ENCODE measurements at places on chromosomes 4 and X.

DNA sequence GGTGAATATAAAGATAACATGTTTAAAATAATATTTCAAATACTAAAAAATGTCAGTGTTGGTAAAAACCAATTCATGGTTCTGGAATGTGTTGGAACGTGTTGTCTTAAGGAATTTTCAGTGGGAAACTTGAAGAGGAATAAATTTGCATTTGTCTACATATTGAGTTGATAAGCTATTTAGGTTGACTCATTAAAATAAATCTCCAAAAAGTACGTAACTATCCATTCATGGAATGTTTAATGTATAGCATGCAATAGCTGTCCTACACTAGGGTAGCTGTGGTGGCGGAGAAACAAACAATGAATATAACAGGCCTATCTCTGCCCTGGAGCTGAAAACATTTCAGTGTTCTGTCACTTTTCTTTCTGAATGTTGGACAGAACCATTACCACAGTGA is 20.3 kb downstream of the SHISA3 start:
- peak; percentile 18 for DNase-seq

GRCh38 chr4:98387345-98388026 is 126.3 kb downstream of the RAP1GDS1 start:
- no peak for DNase-seq

GRCh38 chr4:87109945-87110344 is 110.5 kb downstream of the KLHL8 start:
- DNase-seq, result no peak

DNA sequence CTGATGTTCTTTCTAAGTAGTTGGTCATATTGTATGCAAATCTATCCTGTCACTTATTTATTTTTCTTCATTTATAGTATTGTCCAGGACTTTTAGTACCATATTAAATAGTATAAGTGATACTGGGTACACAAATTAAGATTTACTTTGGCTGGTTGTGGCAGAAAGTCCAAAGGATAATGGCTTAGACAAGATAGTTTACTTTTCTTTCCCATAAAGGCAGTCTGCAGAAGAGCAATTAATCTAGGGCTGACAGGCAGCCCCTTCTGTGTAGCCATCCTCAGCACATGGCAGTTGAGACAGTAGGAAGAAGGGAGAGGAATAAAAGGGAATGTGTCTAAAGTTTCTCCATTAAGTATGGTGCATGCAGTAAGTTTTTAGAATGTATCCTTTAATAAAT is 6.4 kb downstream of the RBM10 start:
- DNase-seq, result no peak

DNA sequence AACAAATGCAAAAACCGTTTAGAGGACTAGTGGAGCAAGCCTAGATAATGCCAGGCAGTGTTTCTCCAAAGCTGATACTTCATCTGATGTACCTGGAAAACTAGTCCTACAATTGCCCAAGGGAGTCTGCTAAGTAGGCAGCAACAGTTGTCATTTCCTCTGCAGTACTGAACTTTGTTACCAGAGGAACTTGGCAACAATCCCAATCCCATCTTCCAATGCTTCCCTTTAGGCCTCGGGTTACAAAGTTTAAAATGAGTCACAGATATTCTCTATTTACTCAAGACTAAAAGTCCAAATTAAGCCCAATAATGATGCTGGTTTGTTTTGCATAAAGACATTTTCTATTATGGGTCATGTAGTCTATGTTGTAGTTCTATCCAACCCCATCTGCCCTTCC is 120.0 kb upstream of the GLRA2 start:
- peak; percentile 52 for DNase-seq

DNA sequence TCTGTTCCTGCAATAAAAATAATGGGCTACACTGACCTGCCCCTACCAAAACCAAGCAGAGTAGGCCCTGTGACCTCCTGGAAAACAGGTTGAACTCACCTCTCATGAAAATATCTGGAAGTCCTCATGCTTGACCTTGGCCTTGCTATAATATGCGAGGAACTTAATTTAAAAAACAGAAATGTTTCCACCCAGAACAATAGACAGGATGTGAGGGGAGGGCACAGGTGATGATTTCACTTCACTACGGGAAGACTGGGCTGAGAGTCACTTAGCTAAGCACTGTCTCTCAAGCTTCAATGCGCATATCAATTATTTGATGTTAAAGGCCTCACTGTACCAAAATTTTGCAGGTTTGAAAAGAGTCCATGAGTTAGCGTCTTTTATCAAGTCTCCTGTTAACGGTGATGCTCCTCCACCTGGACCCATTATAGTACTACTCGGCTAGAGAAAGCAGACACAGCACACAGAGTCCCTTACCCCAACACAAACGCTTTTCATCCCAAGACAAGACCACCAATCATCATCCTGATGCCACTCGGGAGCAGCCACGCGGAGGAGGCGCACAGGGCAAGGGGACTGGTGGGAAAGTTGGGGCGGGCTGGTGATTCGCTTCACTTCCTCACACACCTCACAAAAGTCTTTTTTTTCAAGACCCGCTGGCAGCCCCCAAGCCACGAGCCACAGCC is 25.9 kb downstream of the ZNF721 start:
- DNase-seq, result peak; percentile 1

- DNase-seq, result no peak
These were observed 1568.9 kb upstream of the PABPC4L start for GRCh38 chr4:135770505-135770904.

DNA sequence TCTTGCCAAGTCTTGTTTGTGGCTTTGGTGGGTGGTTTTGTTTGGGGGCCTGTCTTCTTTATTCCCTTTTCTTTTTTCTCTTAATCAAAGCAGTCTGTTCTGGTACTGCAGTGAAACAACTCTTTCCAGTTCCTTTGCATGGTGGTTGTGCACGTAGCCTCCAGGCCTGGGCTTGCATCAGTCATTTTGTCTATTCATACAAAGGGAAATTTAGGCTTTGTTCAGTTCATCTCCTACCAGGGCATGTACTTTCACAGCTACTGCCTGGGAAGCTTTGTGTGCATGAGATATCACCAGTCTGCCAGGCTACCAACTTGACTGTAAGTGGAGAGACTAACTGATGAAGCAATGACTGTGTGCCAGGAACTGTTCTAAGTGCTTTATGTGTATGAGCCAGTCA is 8.5 kb downstream of the TRIM2 start:
- no peak for DNase-seq

- no peak for DNase-seq
These were observed 460.1 kb downstream of the NAF1 start for GRCh38 chr4:162706632-162707031.

- DNase-seq, result no peak
These were observed 64.7 kb downstream of the ARHGEF9 start for GRCh38 chrX:63720293-63720692.

DNA sequence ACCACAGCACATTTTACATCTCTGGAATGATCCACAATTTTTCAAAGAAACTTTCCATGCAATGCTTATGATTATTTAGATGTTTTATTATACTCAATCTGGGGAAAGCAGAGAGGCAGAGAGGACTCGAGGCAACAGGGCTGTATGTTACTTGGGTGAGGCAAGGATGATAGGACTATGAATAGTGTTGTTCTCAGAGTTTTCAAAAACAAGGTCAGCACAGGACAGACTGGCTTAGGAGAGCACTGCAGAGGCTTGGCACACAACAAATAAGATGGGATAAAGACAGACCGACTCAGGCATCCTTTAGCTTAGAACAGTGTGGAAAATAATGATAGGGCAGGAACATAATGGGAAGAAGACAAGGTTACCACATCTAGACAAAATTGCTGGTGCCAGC is 65.4 kb downstream of the TMEM150C start:
- no peak for DNase-seq

DNA sequence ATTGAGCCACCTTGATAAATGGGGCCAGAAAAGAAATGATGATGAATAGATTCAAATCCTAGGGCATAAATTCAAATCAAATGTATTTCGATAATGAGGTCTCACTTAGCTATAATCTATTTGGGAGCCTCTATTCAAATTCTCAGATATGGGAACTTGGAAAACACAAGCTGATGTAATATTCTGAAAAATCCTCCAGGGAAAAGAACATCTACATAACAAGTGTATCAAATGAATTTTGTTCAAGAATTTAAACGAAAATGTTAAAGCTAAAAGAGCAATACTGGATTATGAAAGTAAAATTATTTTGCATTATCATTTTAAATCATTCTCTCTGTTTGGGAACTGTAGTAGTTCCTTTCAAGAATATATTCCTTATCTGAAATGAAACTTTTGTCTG is 38.9 kb upstream of the RAP1GDS1 start:
- DNase-seq, result no peak

GRCh38 chr4:41797260-41797659 is 48.7 kb upstream of the PHOX2B start:
- DNase-seq, result no peak

DNA sequence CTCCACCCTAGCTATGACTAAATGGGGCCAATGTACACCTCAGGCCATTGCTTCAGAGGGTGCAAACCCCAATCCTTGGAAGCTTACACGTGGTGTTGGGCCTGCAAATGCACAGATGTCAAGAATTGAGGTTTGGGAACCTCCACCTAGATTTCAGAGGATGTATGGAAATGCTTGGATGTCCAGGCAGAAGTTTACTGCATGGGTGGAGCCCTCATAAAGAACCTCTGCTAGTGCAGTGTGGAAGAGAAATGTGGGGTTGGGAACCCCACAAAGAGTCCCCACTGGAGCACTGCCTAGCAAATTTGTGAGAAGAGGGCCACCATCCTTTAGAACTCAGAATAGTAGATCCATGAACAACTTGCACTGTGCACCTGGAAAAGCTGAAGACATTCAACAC is 284.1 kb downstream of the ANTXR2 start:
- DNase-seq, result no peak

GRCh38 chr4:75497133-75497532 is 17.1 kb downstream of the RCHY1 start:
- DNase-seq, result no peak

GRCh38 chr4:159966746-159967145 is 863.9 kb downstream of the RAPGEF2 start:
- DNase-seq, result no peak

DNA sequence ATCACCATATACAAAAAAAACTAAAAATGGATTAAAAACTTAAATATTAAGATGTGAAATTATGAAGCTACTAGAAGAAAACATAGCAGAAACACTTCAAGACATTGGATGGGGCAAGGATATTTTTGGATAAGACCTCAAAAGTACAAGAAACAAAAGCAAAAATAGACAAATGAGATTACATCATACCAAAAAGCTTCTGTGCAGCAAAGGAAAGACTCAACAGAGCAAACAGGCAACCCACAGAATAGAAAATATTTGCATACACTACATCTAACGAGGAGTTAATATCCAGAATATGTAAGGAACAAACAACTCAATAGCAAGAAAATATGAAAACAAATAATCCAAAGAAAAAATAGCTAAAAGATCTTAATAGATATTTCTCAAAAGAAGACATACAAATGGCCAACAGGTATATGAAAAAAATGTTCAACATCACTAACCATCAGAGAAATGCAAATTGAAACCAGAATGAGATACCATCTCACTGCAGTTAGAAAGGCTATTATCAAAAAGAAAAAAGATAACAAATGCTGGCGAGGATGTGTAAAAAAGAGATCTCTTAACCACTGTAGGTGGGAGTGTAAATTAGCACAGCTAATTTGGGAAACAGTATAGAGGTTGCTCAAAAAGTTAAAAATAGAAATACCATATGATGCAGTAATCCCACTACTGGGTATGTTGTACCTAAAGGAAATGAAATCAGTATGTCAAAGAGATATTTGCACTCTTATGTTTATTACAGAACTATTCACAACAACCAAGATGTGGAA is 17.8 kb upstream of the LRCH2 start:
- no peak for DNase-seq

- peak; percentile 8 for DNase-seq
These were observed 115.3 kb upstream of the ARX start for GRCh38 chrX:25131055-25131454.

DNA sequence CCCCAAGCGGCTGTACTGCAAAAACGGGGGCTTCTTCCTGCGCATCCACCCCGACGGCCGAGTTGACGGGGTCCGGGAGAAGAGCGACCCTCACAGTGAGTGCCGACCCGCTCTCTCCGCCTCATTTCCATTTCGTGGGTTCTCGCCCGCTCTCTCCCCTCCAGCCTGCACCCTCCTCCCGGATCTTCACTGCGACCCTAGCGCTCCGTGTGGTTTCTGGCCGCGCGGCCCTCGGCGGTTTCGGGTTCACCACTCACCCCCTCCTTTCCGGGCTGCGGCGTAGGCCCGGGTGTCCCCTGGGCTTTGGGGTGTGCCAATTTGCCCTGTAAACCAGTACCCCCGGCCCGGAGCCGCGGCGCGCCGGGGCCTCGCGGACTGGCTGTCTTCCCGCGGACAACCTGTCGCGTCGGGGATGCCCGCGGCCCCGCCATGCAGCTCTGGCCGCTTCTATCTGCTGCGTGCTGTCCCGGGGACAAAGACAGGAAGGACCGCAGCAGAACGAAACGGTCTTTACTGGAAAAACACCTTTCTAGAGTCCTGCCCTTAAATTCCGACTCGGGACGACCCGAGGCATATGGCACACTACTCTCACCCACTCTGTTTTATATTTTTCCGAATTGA is 737 bp downstream of the FGF2 start:
- DNase-seq, result peak; percentile 56

- no peak for DNase-seq
These were observed 15.6 kb downstream of the NELFA start for GRCh38 chr4:1993169-1993516.

DNA sequence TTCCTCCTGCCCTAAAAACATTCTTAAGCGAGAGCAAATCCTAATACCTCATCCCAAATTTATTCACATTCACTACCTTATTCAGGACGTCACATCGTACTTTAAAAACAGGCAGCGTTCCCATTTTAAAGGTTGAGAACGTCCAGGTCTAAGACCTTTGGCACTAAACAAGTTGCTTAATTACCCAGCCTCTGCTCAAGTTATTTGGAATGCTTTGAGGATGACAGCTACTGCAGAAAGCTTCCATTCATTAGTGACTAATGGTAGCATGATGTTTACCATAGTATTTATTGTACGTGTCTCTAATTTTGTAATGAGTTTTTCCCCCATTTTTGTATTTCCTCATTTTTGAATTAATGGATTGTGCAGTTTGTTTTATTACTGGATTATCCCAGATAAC is 1.5 kb downstream of the USP38 start:
- DNase-seq, result peak; percentile 15

- DNase-seq, result peak; percentile 16
These were observed 59.2 kb upstream of the ZC4H2 start for GRCh38 chrX:65035446-65035770.

GRCh38 chr4:109648997-109649575 is 54.2 kb downstream of the CASP6 start:
- no peak for DNase-seq

DNA sequence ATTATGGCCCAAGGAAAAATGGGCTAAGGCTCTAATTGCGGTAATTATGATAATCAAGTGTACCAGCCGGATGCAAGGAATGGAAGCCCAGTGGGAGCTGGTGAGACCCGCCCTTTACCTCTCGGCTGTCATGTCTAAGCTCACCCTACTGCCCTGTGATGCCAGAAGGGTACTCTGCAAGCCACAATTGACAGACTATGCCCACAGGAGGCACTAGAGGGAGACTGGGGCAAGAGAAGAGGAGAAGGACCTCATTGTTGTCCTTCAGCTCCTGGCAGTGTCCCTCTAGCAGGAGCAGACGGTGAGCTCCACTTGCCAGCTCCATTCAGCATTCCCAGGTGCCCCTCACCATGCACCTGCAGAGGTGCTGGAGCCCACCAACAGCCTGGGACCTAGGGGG is 141.8 kb downstream of the SMIM20 start:
- no peak for DNase-seq

- no peak for DNase-seq
These were observed 71.2 kb downstream of the ZNF518B start for GRCh38 chr4:10385994-10386394.
